ENCODE measurements at places on chromosomes 2 and 18.

GRCh38 chr2:207632575-207633493, 7.6 kb upstream of the METTL21A start:
- no peak for DNase-seq

GRCh38 chr2:101111917-101112771, 39.0 kb downstream of the TBC1D8 start:
- DNase-seq = no peak

GRCh38 chr2:56811401-56811800, 627.6 kb downstream of the CCDC85A start:
- DNase-seq = no peak

DNA sequence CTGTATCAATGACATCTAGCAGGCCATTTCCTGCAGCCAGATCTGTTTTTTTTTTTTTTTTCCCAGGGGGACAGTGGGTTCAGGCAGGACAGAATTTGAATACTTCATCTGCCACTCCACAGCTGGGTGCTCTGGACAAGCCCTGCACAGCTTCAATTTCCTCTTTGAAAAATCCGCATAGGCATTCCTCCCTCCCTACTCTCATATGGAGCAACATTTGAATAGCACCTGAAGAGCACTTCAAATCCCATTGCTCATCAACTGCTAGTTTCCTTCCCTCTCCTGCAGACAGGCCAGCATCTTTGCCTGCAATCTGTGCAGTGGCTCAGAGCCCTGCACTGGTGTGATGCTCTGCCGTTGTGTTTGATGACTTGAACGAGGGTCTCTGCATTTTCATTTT, 326.3 kb downstream of the TSN start:
- DNase-seq = no peak

DNA sequence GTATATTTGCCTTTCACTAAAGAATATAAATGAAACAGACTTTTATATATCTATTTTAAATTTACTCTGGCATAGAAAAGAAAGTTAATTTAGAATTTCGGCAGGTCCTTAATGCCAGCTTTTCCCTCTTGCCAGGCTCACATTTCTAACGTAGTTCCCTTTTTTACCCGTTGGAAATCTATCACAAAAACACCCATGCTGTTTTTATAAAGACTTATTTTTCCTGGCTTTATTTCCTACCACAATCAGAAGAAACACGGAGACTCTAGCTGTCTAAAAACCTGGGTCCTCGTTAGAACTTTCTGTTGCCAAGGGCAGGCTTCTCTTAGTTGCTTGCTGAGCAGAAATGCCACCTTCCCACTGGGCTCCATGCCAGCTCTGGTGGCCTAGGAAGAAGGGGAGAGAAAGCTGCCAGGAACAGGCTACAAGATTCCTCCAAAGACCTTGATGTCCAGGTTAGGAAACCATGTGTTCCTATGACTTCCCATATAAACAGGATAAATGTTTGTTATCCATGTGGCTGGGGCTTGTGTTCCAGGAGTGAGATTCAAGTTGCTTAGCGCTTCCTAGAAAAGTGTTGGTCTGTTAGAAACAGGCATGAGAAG, 17.8 kb upstream of the TMEM18 start:
- DNase-seq = no peak

DNA sequence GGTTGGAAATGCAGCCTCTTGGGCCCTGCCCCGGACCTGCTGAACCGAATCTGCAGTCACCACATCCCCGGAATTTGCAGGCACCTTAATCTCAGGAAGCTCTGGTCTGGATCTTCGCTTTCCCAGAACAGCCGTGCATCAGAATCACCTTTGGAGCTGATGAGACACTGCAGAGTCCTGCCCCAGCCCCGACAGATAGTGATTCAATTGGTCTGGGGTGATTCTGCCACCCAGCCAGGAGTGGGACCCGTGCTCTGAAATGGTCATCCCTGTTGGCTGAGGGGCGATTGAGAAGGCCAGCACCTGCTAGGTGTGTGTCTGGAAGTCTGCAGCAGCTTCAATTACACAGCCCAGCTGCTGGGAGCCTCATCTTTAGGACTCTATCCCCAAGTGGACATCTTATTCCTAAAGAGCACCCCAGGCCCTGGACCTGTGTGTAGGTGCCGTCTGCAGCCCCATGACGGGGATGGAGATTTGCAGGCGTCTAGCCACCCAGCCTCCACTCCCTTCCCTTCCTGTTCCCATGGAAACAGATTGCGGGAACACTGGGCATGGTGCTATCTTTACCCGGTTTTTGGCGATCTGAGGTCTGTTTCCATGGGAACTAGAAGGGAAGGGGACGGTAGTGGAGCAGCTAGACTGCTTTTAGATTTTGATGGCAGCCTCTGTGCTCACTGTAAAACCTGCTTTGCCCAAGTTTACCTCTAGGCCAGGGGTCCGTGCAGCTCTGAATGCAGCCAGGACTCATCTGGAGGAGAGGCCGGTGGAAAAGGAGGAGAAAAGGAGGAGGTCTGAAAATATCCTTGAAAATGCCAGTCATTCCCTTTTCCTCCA, 156.1 kb downstream of the LDLRAD4 start:
- peak; percentile 31 for DNase-seq

DNA sequence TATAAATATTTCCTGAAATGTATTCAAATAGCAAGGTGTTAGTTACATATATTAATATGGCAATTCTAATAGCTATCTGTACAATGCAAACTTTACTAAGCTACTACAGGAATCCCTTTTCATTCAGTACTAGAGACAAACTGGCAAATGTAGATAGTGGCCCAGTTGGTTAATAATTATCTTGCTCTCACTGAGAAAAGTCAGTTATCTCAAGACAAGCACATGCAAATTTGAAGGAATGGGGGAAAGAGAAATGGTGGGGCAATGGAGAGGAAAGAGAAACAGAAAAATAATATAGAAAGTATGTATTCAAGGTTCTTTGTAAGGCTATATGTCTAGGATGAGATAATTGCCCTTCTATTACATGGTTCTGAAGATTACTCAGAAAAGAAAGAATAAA, 280.0 kb downstream of the FIGN start:
- DNase-seq = no peak

GRCh38 chr2:198441901-198442300, 637.5 kb downstream of the PLCL1 start:
- no peak for DNase-seq

DNA sequence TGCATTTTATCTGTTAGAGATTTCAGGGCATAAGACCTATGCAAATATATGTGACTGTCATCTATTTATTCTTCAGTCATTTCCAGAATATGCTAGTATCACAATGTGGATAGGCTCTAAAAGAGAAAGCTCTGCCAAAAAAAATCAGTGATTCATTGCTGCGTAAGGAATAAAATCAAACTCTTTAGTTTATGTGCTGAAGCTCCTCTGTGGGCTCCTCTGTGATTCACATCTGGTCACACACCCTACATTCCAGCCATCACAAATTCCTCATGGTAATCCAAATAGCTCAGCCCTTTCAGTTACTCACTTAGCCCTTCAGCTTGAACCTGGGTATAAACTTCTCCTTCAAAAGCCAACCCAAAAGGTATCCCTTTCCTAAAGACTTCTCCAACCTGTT, 21.4 kb downstream of the DLGAP1 start:
- DNase-seq = no peak

- DNase-seq = no peak
Observed at GRCh38 chr2:70041663-70042062, 45.6 kb upstream of the PCBP1 start.

DNA sequence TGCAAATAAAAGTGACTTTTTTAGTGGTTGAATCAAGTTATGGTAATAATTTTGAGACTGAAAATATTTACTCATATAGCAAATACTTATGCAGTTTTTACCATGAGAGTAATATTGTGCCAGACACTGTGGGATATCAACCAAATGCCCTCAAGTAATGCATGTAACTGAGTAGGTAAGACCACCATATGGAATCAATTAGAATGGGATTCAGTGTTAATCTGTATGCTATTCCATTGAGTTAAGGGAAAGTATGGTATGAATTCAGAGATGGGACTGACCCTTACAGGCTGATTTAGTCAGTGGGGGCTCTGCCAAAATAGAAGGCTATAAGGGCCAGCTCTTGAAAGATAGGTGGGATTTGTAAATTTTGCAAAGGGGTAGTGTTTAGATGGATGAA, 131.6 kb downstream of the CCDC85A start:
- no peak for DNase-seq

GRCh38 chr2:184444217-184444616, 154.1 kb upstream of the ZNF804A start:
- DNase-seq = no peak

GRCh38 chr18:26479065-26479680, 69.2 kb downstream of the KCTD1 start:
- no peak for DNase-seq

- DNase-seq = no peak
Observed at GRCh38 chr2:221133941-221134340, 438.2 kb downstream of the EPHA4 start.

- no peak for DNase-seq
Observed at GRCh38 chr18:57439985-57440330, 4.8 kb downstream of the ONECUT2 start.

GRCh38 chr2:237423891-237424290, 9.9 kb upstream of the COL6A3 start:
- no peak for DNase-seq

DNA sequence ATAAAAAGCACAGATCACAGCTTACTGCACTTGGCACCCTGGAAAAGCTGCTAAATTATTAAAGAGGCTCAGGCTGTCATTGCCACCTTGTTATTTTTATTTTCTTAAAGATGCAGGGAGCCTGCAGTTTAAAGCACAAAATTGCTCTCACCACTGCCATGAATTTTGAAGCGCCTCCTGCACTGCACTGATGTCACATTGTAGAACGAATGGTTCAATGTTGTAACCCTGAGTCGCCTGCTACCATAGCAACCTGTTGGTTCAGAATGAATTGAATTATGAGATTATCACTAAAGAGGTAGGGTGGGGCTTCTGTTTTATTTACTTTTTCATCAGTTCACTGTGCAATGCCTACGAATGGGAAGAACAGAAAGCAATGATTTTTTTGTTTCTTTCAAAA, 16.5 kb downstream of the SCG2 start:
- no peak for DNase-seq

- DNase-seq = no peak
Observed at GRCh38 chr2:239152239-239152915, 248.4 kb downstream of the HDAC4 start.

GRCh38 chr18:41936471-41937134, 18.4 kb upstream of the PIK3C3 start:
- no peak for DNase-seq

GRCh38 chr2:33903215-33903614, 304.1 kb upstream of the FAM98A start:
- DNase-seq = no peak

DNA sequence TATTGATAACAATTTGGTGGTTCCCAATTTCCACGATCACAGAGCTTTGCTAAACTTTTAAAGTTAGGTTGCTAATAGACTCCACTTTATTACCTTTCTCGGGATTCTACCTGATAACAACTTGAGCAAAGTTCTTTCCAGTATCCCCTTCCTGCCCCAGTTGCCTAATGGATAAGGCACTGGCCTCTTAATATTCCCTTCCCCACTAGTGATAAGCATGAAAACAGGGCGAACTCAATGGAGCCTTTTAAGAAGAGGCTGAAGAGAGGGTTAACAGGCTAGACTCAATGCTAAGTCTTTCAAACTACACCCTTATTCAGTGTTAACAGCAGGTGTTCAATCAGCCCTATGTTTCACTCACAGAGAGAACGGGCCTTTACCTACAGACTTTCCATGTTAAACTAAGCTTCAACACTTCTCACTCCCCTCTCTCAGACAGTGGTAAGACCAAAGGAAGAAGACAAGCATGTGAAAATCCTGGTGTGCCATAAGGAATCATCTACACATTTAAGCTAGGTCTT, 75.8 kb downstream of the ANKRD44 start:
- no peak for DNase-seq

DNA sequence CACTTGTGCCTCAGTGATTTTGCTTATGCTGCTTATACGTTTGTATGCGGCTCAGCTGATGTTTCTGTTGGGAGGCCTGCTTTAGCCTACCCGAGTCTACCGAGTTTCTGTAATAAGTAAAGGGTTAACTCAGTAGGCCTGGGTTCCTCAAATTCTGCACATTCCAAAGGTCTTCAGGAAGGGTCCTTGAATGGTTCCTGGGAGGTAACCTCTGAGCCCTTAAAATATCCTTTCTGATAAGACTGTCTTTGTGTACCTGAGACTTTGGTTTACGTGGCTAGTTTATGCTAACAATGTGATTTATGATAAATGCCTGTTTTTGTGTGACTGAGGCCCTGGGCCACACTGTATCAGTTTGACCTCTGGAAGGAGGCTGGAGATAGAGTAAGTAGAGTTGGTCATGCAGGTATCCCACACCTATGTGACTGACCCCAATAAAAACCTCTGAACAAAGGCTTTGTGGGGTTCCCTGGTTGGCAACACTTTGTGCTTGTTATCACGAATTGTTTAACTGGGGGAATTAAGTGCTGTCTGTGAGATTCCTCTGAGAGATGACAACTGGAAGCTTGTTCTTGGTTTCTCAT, 18.9 kb upstream of the PNPT1 start:
- no peak for DNase-seq

DNA sequence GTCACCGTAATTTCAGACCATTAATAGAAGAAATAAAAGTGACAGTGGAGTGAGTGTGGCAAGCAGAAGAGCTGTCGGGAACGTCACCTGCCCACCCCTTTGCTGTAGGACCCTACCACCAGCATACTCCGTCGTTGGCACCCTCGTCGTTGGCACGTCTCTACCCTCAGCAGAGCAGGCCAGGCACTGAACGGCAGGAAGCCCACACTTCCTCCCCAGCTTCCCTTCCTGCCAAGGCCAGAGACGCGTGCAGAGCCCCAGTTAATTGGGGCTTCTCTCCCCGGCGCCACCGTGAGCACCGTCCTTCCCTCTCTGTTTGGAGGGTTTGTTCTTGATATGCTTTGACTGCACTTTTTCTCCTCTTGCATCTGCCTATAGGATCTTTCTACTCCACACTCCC, 27.0 kb upstream of the NFATC1 start:
- DNase-seq = no peak

GRCh38 chr2:64284751-64285150, 140.5 kb upstream of the PELI1 start:
- no peak for DNase-seq

Measured in activated T-cell treated with anti-CD3 and anti-CD28 coated beads, Interleukin-2, amount 50 U/mL, for 48 hours (primary cell).